ENCODE measurements at places on chromosomes 16 and 17. TPM values are rescaled to one million over a fixed set of nuclear protein-coding genes. Genes with fewer than 3 reads are reported as not detected.

DNA sequence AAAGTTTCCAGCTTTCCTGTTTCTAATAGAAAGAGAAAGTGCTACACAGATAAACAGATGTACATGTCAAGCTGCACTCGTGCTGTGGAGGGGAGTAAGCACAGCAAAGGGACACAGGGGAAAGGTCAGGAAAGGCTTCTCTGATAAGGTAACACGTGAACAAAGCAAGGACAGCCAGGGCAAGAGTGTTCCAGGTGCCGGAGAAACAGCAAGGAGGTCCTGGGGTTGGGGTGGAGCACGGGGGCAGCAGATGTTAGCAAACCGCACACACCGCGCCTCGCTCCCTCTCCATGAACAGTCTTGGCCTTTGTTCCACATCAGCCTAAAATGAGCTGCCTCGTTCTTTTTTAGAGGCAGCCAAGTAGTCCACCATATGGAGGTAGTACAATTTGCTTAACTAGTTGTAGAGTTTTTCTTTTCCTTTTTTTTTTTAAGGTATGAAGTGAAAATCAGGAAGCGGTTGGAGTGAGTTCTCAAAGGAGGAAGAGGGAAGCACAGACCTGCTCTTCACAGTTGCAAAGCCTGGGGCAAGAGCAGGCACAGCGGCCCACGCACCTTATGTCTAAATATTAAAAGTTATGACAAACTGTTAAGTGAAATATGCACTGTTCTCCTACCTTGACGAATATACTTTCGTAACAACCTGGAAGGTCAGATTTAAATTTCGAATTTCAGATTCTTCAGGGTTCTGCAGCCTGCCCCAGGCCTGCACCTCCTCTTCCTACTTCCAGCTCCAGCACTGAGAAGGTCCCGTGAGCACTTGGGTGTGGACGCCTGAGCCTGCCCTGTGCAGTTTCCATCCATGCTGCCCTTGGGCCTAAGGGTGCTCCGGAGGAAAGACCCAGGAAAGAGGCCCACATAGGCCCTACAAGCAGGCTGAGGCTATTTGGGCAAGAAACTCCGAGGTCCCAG is 41.5 kb upstream of the RPH3AL start:
- no peak overlapping the region for H3K4me3 ChIP-seq
- no peak overlapping the region for H3K27ac ChIP-seq
- H3K27me3 ChIP-seq, result no peaks in the 10 kb centered on the region

- no peak overlapping the region for H3K27ac ChIP-seq
- no peak for DNase-seq
- no peaks in the 10 kb centered on the region for H3K27me3 ChIP-seq
- no peaks in the 10 kb centered on the region for H3K36me3 ChIP-seq
- H3K4me3 ChIP-seq, result no peak overlapping the region
Measured at GRCh38 chr17:54256401-54256929, 433.7 kb downstream of the KIF2B start.

DNA sequence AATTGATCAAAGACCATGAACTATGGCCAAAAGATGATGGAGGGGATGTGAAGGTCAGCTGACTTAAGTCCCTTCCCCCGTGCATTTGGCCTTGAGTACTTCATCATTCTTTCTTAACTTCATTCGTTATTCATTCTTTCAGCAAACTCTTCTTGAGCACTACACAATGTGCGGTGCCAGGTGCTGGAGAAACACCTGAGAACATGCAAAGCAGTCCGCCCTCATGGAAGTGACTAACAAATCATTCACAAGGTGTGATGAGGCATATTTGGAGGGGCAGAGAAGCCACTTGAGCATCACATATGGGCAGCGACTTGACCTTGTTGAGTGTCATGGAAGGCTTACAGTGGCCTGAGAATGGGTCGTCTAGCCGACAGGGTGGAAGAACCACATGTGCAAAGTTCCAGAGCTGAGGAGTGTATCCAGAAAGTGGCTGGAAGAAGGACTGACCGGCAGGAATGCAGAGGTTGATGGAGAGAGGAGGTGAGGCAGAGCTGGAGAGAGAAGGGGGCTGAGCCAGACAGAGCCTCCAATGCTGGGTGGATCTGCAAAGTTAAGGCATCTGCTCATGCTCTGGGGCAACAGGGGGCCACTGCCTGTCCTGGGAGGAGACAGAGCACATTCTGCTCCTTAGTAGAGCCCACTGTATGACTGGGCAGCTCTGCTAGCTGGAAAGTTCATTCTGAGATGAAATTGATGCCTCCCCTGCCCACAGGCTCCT is 25.1 kb upstream of the EIF1 start:
- no peaks in the 10 kb centered on the region for H3K36me3 ChIP-seq
- DNase-seq, result no peak
- no peak overlapping the region for H3K27ac ChIP-seq
- no peaks in the 10 kb centered on the region for H3K27me3 ChIP-seq
- H3K4me1 ChIP-seq, result peaks cover 8% of the 10 kb centered on the region

DNA sequence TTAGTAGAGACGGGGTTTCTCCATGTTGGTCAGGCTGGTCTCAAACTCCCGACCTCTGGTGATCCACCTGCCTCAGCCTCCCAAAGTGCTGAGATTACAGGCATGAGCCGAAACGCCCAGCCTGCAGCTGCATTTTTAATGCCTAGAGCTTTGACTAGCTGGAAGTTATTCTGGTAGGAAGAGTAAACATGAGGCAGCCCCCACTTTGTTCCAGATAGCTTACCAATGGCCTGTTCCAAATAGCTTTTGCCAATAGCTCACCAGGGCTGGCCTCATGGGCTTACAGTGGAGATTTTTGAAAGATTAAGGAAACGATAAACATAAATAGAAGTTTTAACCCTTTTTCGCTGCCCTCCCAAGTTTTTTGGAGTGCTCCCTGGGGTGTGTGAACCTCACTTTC is 9.8 kb downstream of the TRPV2 start:
- peaks cover 10% of the 10 kb centered on the region for H3K4me1 ChIP-seq
- H3K36me3 ChIP-seq, result peaks cover 37% of the 10 kb centered on the region
- H3K27ac ChIP-seq, result no peak overlapping the region
- no peaks in the 10 kb centered on the region for H3K27me3 ChIP-seq

DNA sequence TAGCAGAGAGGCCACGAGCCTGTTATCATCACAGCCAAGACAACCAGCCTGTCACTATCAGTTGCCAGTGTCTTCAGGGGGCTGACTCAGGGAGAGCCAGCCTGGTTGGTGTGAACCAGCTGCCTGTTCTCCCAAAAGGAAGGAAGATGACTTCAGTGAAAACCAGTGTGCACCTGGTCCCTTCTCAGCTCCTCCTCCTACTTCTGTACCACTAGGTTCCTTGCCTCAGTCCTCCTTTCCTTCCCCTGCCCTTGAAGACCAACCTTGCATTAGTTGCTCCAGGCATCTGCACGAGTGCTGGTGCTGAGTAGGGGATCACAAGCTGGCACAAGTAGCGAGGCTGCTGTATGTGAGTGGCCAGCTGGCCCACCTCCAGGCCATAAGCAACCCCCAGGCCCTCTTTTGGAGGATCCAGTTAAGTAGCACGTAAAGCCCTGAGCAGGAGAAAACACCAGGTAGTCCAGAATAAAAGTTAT is 8.5 kb downstream of the TUBG1 start:
- no peak for DNase-seq
- peaks cover 4% of the 10 kb centered on the region for H3K36me3 ChIP-seq
- no peak overlapping the region for H3K27ac ChIP-seq

The SMURF2 gene
- polyA plus RNA-seq, result 103 TPM

- no peaks in the 10 kb centered on the region for H3K27me3 ChIP-seq
- peaks cover 23% of the 10 kb centered on the region for H3K4me1 ChIP-seq
- no peak overlapping the region for H3K27ac ChIP-seq
Measured at GRCh38 chr16:85613604-85614337, 649 bp downstream of the GSE1 start.

DNA sequence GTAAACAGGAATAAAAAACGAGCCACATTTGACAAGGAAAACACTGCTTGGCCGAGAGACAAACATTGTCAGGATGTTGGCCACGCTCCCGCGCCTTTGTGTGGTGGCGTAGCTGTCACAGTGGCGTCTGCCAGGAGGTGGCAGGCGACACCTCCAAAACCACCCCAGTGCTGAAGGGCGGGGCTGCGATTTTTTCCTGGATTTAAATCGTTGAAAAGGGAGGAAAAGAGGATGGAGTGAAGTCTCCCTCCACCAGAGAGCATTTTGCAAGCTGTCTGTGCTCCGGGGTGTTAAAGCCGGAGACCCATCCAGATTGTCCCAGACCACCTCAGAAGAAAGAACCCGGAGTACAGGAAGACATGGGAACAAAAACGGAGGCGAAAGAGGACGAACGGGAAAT is 12.7 kb downstream of the MRM3 start:
- H3K27ac ChIP-seq, result no peak overlapping the region
- DNase-seq, result peak; percentile 60
- peaks cover 3% of the 10 kb centered on the region for H3K4me1 ChIP-seq
- H3K27me3 ChIP-seq, result no peaks in the 10 kb centered on the region

GRCh38 chr17:74860872-74861661 is 1.4 kb upstream of the GRIN2C start:
- H3K4me1 ChIP-seq, result no peaks in the 10 kb centered on the region
- H3K4me3 ChIP-seq, result no peak overlapping the region
- H3K27me3 ChIP-seq, result peaks cover 47% of the 10 kb centered on the region

The EPN3 gene
- not detected for polyA plus RNA-seq

DNA sequence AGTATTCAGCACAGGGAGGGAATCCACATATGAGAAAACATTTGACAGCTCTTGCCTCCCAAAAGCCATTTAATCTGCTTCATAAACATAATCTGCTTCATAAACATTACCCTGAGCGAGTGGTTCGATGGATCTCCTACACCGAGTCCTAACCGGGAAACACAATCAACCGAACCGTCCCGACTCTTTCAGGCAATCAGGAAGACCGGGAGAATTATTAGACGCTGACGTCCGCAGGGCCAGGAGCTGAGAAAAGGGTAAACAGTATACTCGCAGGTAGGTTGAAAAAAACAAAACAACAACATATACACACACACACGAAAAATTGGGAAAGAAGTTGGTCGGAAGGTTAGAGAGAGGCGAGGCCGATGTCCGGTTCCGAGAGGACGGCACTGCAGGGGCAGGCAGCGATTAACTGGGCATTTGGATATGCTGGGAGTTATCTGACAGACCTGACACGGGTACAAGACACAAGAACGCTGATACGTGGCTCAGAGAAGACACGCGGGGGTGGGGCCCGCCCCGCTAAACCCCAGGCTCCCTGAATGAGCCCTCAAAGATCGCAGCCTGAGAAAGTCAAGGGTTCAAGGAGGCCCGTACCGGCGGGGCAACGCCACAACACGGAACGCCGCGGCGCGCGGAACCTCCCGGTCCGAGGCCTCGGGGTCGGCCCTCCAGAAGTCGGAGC is 585 bp downstream of the AP1G1 start:
- H3K27ac ChIP-seq, result peak overlapping the region; percentile 100
- H3K4me3 ChIP-seq, result peak overlapping the region; percentile 54
- peak; percentile 38 for DNase-seq
- no peaks in the 10 kb centered on the region for H3K27me3 ChIP-seq

The HEATR9 gene
- not detected for polyA plus RNA-seq

GRCh38 chr17:61294286-61294685 is 105.4 kb upstream of the TBX2 start:
- H3K36me3 ChIP-seq, result no peaks in the 10 kb centered on the region
- peak overlapping the region; percentile 3 for H3K27ac ChIP-seq
- peak; percentile 34 for DNase-seq
- no peak overlapping the region for H3K4me3 ChIP-seq

- no peaks in the 10 kb centered on the region for H3K4me1 ChIP-seq
- no peaks in the 10 kb centered on the region for H3K36me3 ChIP-seq
- no peak for DNase-seq
- H3K27ac ChIP-seq, result no peak overlapping the region
- H3K4me3 ChIP-seq, result no peak overlapping the region
Measured at GRCh38 chr16:53043986-53044601, 8.6 kb downstream of the CHD9NB start.

- H3K36me3 ChIP-seq, result no peaks in the 10 kb centered on the region
- DNase-seq, result no peak
- H3K4me1 ChIP-seq, result no peaks in the 10 kb centered on the region
Measured at GRCh38 chr17:44688675-44689476, 700 bp downstream of the CCDC43 start.

- H3K27ac ChIP-seq, result no peak overlapping the region
- no peak for DNase-seq
- peaks cover 5% of the 10 kb centered on the region for H3K27me3 ChIP-seq
Measured at GRCh38 chr16:85824161-85825135, 25.0 kb downstream of the COX4I1 start.

The TBX2 gene
- polyA plus RNA-seq, result 40.5 TPM

The KCNJ18 gene
- not detected for polyA plus RNA-seq

- H3K27me3 ChIP-seq, result peaks cover 3% of the 10 kb centered on the region
- no peaks in the 10 kb centered on the region for H3K36me3 ChIP-seq
- no peak overlapping the region for H3K27ac ChIP-seq
Measured at GRCh38 chr17:14580499-14580898, 279.6 kb downstream of the HS3ST3B1 start.

DNA sequence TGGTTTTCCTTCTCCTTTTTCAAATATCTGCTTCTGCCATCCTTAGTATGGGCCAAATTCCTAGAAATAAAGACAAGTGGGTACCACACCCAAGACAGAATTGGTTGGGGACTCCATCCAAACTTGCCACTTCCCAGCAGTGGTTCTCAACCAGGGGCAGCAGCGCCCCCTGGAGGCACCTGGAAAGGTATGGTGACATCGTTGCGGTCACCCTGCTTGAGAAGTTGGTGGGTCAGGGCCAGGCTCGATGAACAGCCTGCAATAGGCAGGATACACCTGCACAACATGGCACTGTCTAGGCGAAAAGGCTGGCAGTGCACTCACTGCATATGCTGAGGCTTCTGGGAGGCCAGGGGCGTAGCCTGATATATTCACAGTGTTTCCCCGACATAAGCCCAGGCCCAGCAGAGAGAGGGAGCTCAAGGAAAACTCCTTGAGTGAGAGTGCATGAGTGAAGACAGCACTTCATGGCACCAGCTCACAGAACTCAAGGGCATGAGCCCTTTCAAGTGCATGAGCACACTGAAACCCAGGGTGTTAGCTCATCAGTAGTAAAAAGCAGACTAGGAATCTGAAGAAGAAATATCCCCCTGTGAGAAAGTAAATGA is 57.7 kb downstream of the CMC2 start:
- H3K27ac ChIP-seq, result no peak overlapping the region
- H3K4me3 ChIP-seq, result no peak overlapping the region
- no peaks in the 10 kb centered on the region for H3K36me3 ChIP-seq
- H3K4me1 ChIP-seq, result no peaks in the 10 kb centered on the region
- H3K27me3 ChIP-seq, result no peaks in the 10 kb centered on the region

- H3K4me3 ChIP-seq, result no peak overlapping the region
- H3K4me1 ChIP-seq, result no peaks in the 10 kb centered on the region
- H3K36me3 ChIP-seq, result no peaks in the 10 kb centered on the region
Measured at GRCh38 chr17:33164169-33164881, 128.8 kb downstream of the ASIC2 start.

The ASIC2 gene
- 0.16 TPM for polyA plus RNA-seq

The NDRG4 gene
- 4.0 TPM for polyA plus RNA-seq

The HELZ gene
- polyA plus RNA-seq, result 18.9 TPM
